Stomach (tissue), 19 donors: ENCODE measurements at places on chromosomes 5 and 9. TPM values are rescaled to one million over a fixed set of nuclear protein-coding genes. Genes with fewer than 3 reads are reported as not detected.
A peak's percentile ranks its signal among the peaks of the same experiment; 100 is the strongest.

Gene TMEM167A
- total RNA-seq, result 27.2 TPM

GRCh38 chr9:133513214-133514100 is 11.3 kb downstream of the MYMK start:
- no peak for DNase-seq

GRCh38 chr9:16085167-16085726 is 532.4 kb downstream of the CCDC171 start:
- no peak for DNase-seq

DNA sequence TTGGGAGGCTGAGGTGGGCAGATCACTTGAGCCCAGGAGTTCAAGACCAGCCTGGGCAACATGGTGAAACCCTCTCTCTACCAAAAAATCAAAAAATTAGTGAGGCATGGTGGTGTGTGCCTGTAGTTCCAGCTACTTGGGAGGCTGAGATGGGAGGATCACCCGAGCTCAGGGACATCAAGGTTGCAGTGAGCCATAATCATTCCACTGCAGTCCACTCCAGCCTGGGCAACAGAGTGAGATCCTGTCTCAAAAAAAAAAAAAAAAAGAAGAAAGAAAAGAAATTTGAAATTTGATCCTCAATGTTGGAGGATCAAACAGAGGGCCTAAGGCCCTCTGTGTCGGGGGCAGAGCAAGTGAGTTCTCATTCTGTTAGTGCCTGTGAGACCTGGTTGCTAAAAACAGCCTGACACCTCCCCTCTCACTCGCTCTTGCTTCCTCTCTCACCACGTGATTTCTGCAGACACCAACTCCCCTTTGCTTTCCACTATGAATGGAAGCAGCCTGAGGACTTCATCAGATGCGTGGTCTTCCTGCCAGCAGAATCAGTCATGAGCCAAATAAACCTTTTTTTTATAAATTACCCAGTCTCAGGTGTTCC is 8.4 kb upstream of the GOLPH3 start:
- no peak for DNase-seq

GRCh38 chr5:24646915-24647314 is 2.1 kb upstream of the CDH10 start:
- no peak for DNase-seq

Gene FCN2
- not detected for total RNA-seq

DNA sequence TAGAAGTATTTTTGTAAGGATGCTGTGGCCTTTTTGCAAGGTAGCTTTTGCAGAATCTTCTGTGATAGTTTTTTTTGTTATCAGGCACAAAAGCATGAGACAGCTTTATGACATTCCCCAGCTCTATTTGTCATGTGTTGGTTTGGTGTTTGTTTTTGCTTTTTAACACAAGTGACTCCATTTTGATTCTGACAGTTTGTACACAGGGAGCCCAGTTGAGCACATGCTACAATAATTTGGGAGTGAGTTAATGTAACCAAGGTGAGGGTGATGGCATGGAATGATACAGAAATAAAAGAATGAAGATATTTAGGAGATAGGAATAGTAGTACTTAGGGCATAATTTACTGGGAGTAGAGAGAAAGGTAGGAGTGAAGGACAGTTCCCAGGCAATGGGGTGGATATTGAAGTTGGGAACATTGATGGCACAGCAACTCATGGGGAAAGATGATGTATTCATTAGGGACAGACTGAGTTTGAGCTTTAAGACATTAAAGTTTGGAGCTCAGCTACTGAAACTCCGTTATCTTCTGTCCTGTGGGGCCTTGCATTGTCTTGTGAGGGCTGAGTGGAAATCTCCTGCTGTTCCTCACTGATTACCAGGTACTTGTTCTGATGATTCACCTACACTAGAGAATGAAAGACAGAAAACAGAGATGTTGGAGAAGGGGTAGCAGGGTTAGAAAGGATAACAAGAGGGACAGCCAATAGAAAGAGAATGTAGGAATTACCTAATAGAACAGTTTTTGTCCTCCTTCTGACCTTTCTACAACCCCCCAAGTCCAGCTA is 88.3 kb upstream of the CCDC112 start:
- no peak for DNase-seq

DNA sequence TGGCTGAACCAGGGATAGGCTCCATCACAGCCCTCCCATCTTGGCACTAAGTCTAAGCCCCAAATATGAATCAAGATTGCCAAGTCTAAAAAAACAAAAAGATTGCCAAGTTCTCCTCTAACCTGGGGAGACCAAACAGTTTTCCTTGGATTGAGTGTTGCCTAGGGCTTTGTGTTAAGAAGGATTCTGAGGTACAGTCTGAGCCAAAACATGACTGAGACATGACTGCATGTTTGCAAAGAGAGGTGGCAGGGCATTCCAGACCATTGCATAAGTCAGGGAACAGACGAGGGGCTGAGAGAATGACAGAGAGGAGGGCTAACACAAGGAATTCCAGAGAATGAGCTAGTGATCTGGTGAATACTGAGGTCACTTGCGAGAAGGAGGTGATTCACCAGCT is 11.4 kb downstream of the LAMC3 start:
- no peak for DNase-seq

GRCh38 chr9:120714846-120715388 is 647 bp upstream of the MEGF9 start:
- no peak for DNase-seq

DNA sequence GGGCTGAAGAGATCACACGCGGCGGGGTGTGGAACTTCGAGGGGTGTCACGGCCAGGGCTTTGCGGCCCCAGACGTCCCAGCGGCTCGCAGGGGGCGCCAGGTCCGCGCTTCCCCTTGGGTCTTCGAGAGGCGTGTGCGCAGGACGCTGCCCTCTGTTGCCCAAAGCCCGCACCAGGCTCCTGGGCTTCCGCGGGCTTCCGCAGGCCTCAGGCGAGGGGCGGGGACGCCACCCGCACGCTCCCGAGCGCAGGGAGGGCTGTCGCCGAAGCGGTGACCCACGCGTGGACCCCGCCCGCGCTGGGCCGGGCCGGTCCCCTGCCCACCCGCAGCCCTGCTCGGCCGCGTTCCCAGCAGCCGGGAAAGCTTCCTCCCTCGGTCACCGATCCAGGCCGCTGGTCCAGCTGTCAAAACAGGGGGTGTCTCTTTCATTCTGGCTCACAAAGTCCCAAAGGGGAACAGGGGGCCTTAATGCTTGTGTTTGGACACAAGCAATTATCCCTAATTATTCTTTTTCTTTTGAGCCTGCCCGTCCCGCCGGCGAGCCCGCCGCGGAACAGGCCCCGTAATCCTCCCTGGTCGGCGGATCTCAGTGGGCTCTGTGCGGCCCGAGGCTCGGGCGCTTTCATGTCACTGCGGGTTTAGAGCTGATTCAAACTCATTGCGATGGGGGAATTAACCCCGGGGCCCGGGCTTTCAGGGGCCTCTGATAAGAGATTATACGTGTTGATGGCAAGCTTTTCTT is 60.6 kb downstream of the TMEM174 start:
- peak; percentile 63 for DNase-seq

Gene C9
- total RNA-seq, result not detected
